ENCODE measurements at places on chromosomes 5 and 9.

DNA sequence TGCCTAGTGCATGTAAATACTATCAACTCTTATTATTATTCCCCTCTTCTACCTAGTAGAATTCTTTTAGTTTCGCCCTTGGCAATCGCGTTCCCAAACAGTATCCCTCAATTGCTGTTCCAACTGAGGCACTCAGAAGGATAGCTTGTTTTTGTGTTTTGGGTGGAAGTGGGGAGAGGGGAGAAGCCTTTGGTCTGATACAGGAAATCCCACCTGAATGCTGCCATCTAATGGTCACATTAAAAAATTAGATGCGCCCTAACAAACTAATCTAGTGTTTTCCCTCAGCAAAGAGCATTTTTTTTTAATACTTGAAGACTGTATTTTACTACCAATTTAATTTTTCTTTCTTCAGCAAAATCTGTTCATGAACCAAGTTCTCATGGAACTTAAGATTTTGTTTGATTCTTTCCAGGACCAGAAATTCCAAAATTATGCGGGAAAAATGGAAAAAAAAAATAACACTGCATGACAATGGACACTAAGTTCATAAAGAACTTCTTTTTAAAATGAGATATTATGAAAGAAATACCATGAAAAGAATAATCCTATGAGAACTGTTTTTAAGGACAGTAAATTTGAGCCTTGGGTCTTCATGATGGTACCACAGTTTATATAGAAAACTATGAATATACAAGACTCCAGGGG lies 22.2 kb upstream of the GLDC start:
- DNase-seq = peak; percentile 46

DNA sequence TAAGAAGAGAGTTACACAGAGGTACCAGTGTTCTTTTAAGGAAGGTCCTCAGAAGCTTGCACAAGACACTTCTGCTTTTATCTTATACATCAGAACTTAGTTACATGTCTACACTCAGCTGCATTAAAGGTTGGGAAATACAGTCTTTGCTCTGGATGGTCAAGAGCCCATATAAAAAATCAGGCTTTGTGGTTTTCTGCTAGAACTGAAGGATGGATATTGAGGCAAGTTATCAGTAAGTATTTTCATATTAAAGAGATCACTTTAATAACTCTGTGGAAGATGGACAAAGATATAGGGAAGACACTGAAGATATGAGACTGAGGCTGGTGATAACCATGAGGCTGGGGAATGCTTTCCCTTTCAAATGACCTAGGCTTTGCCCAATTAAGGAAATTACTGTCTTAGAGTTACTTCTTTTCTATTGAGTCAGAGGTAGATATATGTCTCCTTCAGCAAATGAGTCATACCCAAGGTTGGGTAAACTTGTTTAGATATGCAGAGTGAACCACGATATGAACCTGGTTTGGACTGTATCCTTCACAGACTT lies 87.0 kb upstream of the TNC start:
- no peak for DNase-seq

DNA sequence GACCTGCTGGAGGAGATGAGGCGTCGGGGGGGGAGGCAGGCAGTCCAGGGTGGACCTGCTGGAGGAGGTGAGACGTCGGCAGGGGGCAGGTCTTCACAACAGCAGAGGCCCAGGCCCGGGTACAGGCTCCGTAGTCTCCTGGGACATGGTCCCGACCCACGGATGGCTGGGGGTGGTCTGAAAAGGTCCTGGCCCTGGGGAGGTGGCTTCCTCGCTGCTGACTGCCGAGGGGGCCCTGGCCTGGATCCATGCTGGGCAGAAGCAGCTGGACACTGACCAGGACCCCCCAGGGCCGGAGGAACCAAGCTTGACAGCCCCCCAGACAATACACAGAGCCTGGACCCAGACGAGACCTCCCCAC lies 8.5 kb downstream of the EGFL7 start:
- DNase-seq = peak; percentile 56

- DNase-seq = no peak
These were observed 12.0 kb upstream of the IFNA1 start for GRCh38 chr9:21428235-21428634.

GRCh38 chr5:173498739-173499470 lies 117.5 kb downstream of the BOD1 start:
- no peak for DNase-seq

- no peak for DNase-seq
These were observed 258.3 kb downstream of the CWC27 start for GRCh38 chr5:65026816-65027548.

GRCh38 chr9:96688187-96688586 lies 33.1 kb upstream of the PRXL2C start:
- DNase-seq = no peak

DNA sequence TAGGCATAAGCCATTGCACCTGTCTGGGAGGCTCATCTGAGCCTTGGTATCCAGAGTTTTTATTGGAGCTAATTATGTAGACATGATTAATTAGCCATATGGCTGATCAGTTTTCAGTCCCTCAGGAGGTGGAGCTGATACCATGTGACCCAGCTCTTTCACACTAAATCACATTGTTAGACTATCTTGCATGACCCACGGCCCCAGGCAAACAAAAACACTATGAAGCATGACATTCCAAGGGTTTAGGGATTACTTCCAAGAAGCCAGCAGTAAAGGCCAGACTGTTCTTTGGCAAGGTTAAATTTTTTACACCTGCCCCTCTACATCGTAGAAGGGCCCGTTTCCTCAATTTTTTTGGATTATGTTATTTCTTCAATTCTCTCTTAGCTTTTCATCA lies 5.0 kb upstream of the C5orf24 start:
- no peak for DNase-seq

GRCh38 chr5:58706736-58707135 lies 123.9 kb downstream of the RAB3C start:
- DNase-seq = peak; percentile 28

GRCh38 chr9:91160181-91160580 lies 201.5 kb downstream of the AUH start:
- no peak for DNase-seq

DNA sequence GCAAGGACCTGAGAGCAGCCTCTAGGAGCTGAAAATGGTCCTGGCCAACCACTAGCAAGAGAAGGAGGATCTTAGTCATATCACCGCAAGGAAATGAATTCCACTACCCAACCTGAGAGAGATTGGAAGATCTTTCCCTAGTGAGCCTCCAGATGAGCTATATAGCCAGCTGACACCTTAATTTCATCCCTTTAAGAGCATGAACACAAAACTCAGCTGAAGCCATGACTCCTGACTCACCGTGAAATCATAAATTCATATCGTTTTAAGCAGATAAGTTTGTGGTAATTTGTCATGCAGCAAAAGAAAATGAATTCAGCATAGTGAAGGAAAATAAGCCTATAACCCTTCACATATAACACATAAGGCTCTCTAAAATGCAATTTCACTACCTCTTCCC lies 23.5 kb downstream of the MAPKAP1 start:
- no peak for DNase-seq

GRCh38 chr5:62731022-62731421 lies 152.4 kb downstream of the LRRC70 start:
- DNase-seq = no peak

DNA sequence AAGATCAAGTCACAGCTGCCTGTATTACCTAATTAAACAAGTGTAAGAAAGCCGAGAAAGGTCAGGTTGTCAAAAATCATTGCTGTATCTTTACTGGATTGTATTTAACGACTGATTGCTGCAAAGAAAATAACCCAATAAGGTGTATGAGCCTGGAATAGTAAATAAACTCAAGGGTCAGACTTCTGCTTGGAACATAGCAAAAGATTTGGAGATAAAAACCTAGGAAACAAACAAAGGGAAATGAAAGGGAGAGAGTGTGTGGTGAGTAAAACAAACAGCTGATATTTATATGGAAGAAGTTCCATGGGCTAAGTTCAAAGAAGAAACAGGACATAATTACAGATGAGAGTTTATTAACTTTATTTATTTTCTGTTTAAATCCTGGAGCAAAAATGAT lies 354.0 kb downstream of the TLR4 start:
- DNase-seq = no peak

- DNase-seq = no peak
These were observed 23.6 kb upstream of the CEMIP2 start for GRCh38 chr9:71791875-71792274.

DNA sequence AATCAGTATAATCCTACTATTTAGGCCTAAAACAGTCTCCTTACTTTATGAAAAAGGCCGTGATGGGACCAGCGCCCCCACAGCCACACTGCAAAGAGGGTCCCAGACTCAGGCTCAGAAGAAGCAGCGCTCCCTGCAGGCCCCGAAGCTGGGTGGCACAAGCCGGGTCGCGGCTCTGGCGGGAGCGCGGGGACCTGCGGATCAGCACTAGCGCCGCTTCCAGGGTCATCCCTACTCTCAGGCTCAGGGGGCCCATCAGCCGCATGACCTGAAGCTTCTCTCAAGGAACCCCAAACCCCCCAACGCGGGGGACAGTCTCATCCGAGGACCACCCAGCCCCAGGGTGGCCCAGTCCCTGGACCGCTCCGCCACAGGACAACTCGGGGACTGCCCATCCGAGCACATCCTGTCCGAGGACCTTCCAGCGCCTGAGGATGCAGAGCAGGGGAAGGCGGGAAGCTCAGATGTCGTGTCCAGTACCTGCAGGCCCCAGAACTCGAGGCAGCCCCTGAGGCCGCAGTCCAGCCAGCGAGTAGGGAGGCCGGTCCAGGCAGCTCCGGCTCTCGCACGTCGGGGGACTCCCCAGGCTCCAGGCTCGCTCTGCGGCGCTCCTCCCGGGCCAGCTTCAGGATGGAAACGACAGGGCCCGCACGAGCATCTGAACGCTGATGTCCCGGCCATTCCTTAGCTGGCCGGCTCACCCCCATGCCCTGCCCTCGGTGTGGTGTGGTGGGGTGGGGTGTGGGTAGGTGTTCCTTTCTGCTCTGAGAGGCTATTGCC lies 32.4 kb upstream of the CDK20 start:
- DNase-seq = no peak

- peak; percentile 69 for DNase-seq
These were observed 92.9 kb upstream of the MTAP start for GRCh38 chr9:21709464-21710058.

- DNase-seq = no peak
These were observed 14.5 kb upstream of the SLC2A6 start for GRCh38 chr9:133493428-133493827.

DNA sequence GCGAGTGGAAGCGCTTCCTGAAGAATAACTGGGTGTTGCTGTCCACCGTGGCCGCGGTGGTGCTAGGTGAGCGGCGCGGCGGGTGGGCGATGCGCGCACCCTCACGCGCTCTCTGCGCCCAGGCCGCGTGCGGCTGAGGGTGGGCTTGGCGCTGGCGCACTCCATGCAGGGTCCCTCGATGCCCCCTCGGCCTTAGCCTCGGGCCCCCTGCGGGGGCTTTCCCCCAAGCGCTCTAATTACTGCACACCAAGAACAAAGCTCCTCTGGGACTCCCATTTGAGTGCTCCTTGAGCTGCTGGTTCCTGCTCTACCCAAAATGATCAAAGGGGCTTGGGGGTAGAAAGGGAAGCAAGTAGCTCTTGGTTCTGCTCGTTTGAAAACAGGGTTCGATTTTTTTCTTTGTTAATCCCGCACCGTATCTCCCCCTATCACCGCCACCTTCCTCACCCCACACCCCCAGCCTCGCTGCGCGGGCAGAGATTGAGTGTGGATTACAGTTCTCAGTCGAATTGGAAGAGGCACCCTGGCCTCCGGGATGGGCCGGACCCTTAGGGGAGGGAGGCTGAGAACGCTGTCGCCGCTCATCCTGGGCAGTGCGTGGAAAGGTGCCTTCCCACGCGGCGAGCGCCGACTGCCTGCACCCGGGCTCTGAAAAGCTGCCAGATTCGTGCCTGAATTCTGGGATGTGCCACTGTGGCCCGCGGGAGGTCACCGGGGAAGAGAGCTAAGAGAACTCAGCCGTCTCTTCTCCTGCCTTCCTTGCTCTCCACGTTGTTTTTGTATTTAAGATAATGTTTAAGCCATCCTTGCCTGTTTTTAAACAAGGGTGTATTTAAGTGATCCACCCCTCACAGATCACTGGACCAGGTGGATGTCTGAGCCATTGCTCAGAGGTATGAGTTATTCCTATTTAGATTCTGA lies 697 bp downstream of the SLC1A1 start:
- peak; percentile 25 for DNase-seq

- no peak for DNase-seq
These were observed 443.8 kb downstream of the SPOCK1 start for GRCh38 chr5:137055271-137055872.

DNA sequence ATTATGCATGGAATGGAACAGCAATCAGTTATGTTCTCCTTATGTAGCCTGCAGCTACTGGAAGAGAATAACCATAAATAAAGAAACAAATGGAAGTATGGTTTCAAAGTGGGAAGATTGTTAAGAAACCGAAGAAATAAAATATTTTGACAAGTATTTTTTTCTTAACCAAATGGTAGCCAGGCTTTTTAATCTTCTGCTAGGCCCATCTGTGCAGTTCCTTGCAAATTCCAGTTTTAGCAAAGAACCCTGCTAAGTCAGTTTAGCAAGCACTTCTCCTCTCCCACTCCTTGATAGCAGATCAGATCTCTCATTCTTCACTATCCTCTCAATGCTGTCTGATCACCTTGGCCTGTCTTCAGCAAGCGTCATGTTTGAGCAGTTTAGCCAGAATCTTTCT lies 111.1 kb upstream of the PRDM9 start:
- DNase-seq = no peak

GRCh38 chr5:113808956-113809355 lies 295.5 kb downstream of the YTHDC2 start:
- no peak for DNase-seq

GRCh38 chr5:141686648-141687416 lies 4.8 kb upstream of the ARAP3 start:
- DNase-seq = peak; percentile 21

DNA sequence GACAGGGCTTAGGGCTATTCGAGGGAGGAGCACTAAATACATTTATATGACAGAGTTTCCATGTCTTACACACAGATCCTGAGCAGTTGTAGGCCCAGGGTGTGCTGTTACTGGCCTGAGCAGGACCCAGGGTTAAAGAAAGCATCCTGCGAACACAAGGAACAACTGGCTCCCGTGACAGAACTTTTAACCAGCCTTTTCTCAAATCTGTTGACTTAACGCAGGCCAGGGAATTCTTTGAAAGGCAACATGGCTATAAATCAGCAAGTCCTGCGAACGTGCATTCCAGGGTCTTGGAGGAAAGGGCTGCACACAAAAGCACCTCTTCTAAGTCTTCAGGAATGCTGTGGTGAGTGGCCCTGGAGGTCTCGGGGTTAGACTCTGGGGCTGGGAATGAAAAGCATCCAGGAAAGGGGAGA lies 45.2 kb upstream of the ANKRD55 start:
- peak; percentile 84 for DNase-seq

DNA sequence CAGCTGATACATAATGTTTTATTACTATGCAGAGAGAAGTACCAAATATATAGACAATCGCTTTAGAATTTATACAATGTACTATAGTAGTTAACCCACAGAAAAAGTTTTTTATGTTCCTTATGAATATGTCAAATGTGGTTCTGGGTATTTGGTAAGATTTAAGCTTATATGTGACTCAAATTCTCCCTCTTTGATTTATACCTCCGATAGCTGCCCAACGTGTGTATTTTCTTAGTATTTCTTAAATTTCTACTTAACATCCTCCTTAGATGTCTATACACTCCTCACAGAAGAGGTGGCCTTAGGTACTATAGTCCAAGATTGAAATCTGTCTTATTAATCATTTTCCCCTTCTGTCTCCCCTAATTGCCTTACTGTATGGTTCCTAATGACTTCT lies 138.6 kb upstream of the TNFAIP8 start:
- no peak for DNase-seq

- DNase-seq = no peak
These were observed 28.2 kb upstream of the HSPA9 start for GRCh38 chr5:138603249-138603920.

All from endothelial cell of umbilical vein (primary cell).